ENCODE measurements at places on chromosomes 2 and 18.

GRCh38 chr18:51195086-51195450 lies 2.4 kb downstream of the MEX3C start:
- no peak for DNase-seq

- no peak for DNase-seq
These were observed 71.8 kb downstream of the B3GNT2 start for GRCh38 chr2:62267696-62268095.

- peak; percentile 34 for DNase-seq
These were observed 1.2 kb downstream of the BMPR2 start for GRCh38 chr2:202377207-202377761.

DNA sequence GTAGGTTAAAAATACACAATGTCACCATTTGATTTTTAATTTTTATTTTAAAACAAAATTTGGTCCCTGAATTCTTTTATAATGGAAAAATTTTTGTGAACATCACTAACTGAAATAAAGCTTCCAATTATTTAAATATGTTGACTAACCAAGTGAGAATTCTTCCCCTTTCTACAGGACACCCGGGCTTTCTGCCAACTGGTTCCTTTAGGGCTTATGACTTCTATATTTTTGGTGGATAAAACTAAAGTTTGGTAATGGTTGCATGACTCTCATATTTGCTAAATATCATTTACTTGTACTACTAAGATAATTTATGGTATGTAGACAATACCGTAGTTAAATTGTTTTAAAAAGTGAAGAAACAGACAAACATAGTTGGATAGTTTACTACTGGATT lies 291.0 kb upstream of the DOK6 start:
- no peak for DNase-seq

DNA sequence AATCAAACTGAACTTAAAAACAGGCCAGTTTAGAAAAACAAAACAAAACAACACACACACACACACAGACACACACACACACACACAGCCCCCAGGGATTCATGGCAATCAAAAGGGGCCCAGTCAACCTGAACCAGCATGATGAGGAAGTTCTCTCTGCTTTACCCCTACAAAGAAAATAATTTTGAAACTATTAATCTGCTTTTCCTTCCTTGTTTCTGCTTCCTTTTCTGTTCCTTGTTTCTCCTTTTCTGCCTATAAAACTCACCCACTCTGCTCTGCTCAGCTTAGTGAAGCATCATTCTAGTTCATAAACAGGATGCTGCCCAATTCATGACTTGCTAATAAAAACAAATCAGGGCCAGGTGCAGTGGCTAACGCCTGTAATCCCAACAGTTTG lies 203.1 kb downstream of the RAB3GAP1 start:
- no peak for DNase-seq

DNA sequence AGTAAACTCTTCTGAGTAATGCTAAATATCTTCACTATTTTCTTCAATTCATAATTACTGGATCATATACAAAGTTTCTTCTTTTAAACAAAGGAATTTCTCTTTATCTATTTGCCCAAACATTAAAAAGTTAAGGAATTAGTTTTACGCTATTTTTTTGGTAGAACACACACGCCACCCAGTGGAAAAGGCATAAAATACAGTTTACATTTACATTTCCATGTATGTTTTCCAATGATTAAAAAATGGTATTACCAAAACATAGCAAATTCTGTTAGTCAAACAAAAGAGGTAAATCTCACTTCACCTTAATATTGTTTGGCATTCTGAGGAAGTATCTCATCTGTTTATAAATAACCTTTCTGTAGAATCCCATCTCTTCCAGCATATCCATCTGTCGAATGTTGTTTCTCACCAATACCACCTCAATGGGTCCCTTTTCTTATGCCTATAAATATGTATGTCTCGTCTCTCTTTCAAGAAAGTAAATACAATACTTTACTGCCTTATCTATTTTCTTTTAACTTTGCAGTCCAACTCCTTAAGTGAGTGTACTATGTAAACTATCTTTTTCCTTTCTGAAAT lies 7.2 kb downstream of the BOLL start:
- no peak for DNase-seq

DNA sequence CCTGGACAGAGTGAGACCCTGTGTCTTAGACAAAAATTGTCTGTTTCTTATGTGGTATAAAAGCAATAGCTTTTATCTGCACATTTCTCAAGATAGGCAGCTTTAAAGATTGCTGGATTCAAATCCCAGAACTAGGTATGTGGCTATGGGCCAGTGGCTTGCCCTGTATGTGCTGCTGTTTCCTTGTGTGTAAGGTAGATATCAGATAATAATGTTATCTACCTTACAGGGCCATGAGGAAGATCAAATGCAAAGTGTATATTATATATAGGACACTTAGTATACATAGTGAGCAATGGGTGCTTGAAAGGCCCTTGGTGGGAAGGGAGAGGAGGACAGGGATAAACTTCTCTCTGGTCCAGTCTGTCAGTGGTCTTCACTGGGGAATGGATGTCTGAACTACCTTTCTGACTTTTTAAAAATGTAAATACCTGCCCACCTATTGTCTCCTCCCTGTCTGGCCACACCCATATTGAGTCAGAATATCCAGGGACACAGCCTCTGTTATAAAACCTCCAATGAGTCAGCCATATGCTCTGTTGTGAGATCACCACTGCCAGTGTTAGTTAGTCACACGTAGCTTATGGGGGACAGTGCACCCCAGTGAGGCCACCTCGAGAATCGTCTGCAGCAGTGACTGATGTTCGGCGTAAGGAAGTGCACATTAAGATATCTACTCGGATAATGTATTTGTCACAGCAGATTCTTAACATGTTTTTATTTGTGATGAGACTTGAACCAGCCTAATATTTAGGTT lies 383.4 kb downstream of the PTPRM start:
- DNase-seq, result no peak

GRCh38 chr2:182962641-182963040 lies 75.6 kb downstream of the NCKAP1 start:
- DNase-seq, result no peak

- DNase-seq, result no peak
These were observed 96.5 kb upstream of the PIEZO2 start for GRCh38 chr18:11245879-11246278.

GRCh38 chr2:63977904-63978303 lies 41.3 kb downstream of the VPS54 start:
- no peak for DNase-seq

DNA sequence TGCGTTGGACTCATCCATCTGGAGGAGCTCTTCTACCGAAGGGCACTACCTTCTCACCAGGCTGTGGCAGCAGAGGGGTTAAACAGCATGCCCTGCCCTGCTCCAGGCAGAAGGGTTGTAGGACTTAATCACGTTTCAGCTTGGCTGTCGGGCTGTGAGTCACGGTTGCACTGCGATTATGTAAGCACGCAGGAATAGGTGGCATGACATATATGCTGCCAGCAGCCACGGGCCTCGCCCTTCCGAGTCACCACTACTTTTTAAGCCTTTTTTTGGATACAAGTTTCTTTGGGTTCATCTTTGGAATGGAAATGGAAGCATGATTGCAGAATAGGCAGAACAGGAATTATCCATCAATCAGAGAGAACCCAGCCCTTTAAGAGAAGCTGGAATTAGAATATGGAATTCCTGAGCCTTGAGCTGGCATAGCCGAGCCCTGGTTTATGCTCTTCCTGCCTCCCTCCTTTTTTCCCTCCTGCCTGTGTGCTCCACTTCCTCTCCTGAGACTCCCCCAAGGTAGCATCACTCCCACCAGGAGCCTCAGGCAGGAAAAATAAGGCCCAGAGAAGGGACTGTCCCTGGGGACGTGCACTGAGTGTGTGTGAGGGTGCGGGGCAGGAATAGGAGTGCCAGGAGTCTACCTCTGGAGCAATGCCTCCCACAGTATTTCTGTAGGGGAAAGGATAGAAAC lies 86.8 kb downstream of the SEMA4F start:
- no peak for DNase-seq

DNA sequence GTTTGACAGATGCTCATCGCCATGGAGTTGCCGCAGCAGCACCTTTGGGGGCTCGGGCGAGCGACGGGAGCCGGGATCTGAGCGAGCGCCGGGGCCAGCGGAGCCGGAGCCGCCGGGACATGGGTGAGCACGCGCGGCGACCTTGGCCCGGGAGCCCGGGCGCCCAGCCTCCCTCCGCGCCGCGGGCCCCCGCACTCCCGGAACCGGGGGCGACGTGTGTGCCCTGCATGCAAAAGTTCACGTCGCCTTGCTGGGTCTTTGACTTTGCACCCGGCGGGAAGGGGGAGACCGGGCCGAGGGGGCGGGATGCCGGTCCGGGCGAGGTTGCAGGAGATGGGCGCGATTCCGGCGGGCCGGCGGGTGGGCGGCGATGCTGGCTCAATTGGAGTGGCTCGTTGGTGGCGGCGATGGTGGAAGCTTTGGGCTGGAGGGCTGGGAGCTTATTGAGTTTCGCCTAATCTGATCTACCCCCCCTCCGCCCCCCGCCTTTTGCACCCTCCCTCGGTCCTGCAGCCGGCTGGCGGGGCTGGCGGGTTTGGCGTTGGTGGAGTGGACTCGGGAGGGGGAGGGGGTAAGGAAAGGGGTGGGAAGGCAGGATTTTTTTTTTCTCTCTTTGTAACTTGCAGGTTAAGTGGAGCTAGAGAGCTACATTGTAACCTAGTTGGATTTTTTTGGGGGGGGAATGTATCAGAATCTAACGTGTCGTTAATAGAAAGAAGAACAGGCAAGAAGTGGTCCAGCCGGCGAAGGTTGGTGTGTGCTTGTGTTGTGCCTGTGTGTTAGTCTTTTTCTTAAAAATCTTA lies at the start of gene SETBP1:
Gene SETBP1, plus strand, starts transcription at position 616 of the 803 bp plus-strand sequence. CDS start 20,459 bp downstream, outside the sequence.
- DNase-seq, result peak; percentile 33

GRCh38 chr18:38042211-38042890 lies 476.8 kb upstream of the CELF4 start:
- DNase-seq, result no peak

GRCh38 chr18:77106331-77106730 lies 26.3 kb downstream of the MBP start:
- DNase-seq, result peak; percentile 50

DNA sequence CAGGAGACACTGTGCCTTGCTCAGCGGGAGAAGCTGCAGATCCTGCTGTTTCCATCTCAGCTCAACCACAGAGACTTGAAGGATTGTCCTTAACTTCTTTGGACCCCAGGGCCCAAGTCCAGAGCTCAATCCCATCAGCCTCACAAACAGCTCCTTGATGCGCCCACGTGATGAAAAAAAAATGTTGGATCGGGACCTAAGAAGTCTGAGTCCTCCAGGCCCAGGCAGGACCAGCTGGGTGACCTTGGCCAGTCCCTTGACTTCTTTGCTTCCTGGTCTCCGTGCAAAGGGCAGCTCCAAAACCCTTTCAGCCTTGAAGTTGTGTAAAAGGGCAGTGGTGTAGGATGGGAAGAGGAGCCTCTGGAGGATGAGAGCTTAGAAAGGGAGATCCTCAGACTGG lies 175.5 kb downstream of the ZFP36L2 start:
- DNase-seq, result no peak

DNA sequence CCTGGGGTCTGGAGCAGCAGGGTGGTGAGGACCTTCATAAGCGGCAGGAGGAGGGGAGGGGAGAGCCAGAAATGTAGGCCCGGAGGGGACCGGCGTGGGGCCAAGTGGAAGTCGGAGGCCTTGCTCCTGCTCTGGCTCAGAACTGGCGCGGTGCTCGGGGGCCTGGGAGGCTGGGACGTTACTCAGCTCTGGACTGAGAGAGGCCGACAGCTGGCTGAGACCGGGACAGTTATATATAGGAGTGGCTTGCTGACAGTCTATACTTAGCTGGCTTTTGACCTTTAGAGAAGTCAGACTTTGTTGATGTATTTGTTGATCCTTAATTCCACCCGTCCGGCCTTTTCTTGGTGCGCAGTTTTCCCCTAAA lies 15.7 kb downstream of the IGFBP5 start:
- no peak for DNase-seq

All from activated CD4-positive, CD25-positive, alpha-beta regulatory T cell treated with anti-CD3 and anti-CD28 coated beads, Interleukin-2, amount 50 U/mL, for 72 hours (primary cell).